Fibroblast of lung (primary cell): ENCODE measurements at places on chromosomes 13 and 19.

DNA sequence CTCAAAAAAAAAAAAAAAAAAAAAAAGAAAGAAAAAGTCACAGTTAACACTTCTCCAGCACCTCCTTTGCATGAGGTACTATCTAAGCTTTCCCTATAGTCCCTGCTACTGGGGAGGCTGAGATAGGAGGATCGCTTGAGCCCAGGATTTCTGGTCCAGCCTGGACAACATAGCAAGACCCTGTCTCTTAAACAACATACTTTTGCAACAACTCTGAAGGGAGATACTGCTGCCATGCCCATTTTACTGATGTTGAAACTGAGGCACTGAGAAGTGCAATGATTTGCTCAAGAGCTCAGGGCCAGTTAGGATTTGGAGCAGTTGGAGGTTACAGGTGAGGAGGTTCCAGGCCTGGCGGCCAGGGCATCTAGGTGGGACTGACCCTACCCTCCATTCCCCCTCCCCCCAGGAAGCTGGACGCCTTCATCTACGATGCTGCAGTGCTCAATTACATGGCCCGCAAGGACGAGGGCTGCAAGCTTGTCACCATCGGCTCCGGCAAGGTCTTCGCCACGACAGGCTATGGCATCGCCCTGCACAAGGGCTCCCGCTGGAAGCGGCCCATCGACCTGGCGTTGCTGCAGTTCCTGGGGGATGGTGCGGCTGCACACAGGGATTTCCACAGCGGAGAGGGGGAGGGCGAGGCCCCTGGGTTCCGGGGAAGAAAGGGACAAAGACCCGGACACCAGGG is 4.3 kb upstream of the GRWD1 start:
- no peak for DNase-seq

- DNase-seq, result peak; percentile 57
Measured at GRCh38 chr13:32548837-32549236, 10.2 kb upstream of the N4BP2L2 start.

DNA sequence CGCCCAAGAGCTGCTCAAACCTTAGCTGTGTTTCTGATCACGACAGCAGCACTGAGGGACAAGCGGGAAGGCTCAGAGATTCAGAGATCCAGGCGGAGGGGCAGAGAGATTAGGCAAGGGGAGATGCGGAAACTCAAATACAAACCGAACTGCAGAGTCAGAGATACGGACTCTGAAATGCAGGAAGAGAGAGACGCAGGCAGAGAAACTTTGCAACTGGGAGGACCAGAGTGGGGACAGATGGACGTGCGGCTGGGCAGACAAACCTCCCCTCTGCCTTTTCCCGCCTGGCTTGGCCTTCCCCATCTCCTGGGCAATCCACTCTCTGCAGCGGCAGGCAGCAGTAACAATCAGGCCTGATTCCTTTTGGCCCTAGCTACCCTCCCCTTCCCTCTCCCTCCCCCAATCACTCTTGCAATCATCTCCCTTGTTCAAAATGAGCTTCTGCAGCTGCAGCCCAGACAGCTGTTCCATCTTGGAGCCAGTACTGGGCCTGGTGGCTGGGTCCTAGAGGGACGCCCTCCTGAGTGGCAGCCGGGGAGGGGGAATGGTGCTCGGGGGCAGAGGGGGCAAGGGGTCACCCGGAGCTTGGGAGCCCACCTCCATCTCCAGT is 29.7 kb downstream of the OLFM2 start:
- no peak for DNase-seq

- DNase-seq, result no peak
Measured at GRCh38 chr19:47113850-47114651, 475 bp upstream of the ZC3H4 start.

DNA sequence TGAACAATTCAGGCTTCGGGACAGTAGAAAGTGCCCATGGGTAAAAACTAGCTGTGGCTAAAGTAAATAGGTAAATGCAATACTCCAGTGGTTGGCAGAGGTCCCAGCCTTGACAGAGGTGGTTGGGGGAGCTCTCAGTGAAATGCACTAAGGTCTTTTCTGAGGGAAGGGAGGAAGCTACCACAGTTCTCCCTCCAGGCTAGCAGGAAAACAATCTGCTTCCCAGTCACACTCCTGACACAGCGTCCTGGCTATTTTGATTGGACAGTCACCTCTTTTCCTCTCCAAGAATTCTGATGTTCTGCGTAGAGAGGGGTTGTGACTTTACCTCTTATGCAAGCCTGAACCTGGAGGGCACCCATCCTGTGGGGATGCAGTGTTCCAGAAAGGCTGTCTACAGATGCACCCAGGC is 128.7 kb downstream of the CYSLTR2 start:
- DNase-seq, result no peak

DNA sequence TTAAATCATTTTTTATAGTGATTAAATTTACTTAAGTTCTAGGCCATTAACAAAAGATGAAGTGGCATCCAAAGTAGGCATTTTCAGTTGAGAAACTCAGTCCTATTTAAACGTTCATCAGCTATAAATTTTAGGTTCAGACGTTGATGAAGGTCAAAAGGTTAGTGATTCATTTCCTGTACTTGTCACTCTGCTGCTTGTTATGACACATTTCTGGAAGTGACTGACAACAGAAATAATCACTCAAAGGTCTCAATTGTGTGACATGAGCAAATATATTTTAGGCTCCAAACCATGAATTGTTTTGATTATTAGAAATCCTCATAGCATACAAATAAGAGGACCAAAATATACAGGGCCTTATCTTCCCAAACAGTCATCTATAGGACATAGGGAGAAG is 10.3 kb upstream of the EDNRB start:
- DNase-seq, result no peak

DNA sequence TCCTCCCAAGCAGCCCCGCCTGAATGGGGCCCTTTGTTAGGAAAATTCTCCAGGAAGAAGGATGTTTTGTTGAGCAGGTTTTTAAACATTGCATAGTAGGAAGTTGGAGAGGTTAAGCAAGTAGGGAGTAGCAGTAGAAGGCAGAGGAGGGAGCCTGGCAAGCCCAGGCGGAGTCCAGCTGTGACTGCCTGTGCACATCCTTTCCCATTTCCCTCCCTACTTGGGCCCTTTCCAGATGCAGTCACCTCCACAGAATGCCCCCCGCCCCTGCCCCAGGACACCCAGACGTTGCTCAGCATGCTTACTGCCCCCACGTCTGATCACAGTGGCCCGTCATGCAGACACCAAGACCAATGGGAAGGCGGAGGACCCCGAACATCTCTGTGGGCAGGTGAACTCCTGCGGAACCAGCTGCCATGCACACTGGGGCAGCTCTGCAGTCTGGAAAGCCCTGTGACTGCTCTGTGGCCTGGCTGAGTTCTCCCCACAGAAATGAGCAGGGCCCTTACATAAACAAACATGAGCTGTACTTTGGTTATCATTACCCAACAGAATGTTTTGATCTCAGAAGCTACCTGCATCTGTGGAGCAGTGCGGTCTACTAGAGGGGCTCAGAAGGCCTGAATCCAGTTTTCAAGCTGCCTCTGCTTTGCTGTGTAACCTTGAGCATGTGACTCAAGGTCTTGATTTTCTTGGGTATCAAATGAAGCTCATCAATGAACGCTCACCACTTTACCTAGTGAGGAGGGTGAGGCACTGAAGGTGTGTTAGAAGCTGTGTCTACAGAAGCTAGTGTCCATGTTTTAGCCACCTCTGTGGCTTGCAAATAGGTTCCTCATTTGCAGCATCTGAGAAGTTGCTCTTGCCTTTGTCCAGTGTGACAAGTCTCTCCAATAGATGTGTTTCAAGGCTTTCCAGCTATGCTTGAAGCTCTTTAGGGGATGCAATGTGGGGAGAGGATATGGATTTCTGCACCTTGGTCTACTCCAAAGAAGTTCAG is 84.2 kb downstream of the TNFRSF19 start:
- peak; percentile 81 for DNase-seq

DNA sequence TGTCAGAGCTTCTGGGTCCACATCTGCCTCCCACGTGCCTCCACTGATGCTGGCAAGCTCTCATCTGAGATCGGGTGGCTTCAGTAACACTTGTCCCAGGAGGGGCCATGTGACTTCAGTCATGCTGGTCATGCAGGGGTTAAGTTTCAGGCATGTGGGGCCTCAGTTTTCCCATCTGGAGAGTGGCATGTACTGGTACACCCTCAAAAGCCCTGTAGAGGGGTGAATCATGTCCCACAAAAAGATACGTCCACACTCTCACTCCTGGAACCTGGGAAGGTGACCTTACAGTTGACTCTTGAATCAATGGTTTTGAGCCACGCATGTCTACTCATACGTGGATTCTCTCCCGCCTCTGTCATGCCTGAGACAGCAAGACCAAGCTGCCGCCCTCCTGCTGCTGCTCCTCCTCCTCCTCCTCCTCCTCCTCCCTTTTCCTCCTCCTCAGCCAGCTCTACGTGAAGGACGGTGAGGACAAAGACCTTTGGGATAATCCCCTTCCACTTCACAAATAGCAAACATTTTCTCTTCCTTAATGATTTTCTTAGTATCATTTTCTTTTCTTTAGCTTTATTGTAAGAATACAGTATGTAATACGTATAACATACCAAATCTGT is 53.7 kb downstream of the COMP start:
- DNase-seq, result no peak

GRCh38 chr19:56120371-56121179 is 520 bp downstream of the ZNF787 start:
- peak; percentile 70 for DNase-seq

DNA sequence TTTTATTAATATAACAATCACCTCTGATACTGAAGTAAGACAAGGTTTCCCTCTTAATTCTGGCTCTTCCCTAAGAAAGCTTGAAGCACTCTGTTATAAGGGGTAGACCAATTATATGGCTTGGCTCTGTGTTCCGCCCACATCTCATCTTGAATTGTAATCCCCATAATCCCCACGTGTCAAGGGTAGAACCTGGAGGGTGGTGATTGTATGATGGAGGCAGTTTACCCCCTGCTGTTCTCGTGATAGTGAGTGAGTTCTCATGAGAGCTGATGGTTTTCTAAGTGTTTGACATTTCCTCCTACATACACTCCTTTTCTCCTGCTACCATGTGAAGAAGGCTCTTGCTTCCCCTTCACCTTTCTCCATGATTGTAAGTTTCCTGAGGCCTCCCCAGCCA is 363.8 kb upstream of the PCDH20 start:
- DNase-seq, result no peak

DNA sequence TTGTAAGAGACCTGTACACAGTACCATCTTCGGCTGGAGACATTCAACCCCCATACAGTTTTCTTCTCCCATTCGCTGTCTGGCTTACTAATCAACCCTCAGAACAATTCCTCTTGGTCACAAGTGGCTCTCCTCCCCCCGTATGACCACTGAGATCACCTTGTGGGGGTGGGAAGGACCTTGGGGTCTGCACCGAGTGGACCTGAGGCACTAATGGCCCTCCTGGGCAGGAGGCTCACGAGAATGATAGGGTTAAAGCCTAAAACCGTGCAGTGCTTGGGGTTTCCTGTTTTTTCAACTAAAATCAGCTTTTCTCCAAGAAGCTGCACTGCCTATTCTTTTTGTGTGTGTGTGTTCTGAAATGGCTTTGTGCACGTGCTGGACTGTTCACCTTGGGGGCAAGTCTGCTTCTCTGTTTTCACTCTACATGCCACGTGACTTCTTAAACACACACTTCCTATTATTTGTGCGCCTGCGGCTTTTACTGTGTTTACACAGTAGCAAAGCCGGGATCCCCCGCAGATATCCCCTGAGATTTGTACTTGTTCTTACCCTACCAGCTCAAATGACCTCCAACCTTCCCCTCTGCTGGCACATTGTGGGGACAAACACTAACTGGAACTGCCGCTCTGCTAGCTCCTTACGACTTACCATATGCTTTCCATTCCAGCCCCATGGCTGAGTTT is 12.3 kb downstream of the RBM26 start:
- DNase-seq, result no peak

- DNase-seq, result no peak
Measured at GRCh38 chr13:99861771-99862170, 109.8 kb downstream of the ZIC5 start.

- DNase-seq, result peak; percentile 30
Measured at GRCh38 chr13:49026851-49027250, 51.1 kb downstream of the FNDC3A start.

GRCh38 chr19:39873385-39873784 is 27.2 kb upstream of the FBL start:
- DNase-seq, result no peak

- DNase-seq, result peak; percentile 41
Measured at GRCh38 chr13:59885076-59885475, 278.7 kb downstream of the DIAPH3 start.

GRCh38 chr19:6572217-6572616 is 18.7 kb downstream of the CD70 start:
- no peak for DNase-seq

GRCh38 chr19:34639491-34640085 is 37.4 kb downstream of the SCGB2B2 start:
- peak; percentile 80 for DNase-seq

DNA sequence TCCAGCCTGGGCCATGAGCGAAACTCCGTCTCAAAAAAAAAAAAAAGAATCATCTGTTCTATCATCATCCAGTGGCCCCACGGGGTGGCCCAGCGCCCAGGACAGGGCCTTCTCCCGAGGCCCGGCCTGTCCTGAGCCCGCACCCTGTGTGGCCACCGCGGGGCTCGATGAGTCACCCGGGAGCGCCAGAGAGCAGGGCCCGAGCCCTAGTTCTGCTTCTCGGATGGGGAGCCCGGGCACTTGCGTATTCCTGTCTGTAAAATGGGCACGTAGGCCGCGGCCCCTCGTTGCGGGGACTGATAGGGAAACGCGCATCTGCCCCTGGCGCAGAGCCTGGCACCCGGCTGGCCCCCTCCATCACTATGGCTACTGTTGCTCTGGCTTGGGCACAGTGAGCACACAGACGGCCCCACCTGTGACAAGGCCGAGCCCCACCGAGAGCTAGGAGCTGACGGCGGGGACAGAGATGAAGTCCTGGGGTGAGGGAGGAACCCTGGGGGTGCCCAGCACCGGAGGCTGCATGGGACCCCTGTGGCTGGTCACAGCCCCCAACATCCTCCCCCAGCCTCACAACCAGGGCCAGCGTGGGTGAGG is 21.3 kb upstream of the UQCR11 start:
- no peak for DNase-seq

GRCh38 chr19:32471095-32471494 is 65.5 kb downstream of the DPY19L3 start:
- DNase-seq, result no peak

- DNase-seq, result no peak
Measured at GRCh38 chr19:45598267-45599001, 3.6 kb downstream of the GPR4 start.

- peak; percentile 32 for DNase-seq
Measured at GRCh38 chr13:81184556-81185265, 843.8 kb upstream of the SPRY2 start.

DNA sequence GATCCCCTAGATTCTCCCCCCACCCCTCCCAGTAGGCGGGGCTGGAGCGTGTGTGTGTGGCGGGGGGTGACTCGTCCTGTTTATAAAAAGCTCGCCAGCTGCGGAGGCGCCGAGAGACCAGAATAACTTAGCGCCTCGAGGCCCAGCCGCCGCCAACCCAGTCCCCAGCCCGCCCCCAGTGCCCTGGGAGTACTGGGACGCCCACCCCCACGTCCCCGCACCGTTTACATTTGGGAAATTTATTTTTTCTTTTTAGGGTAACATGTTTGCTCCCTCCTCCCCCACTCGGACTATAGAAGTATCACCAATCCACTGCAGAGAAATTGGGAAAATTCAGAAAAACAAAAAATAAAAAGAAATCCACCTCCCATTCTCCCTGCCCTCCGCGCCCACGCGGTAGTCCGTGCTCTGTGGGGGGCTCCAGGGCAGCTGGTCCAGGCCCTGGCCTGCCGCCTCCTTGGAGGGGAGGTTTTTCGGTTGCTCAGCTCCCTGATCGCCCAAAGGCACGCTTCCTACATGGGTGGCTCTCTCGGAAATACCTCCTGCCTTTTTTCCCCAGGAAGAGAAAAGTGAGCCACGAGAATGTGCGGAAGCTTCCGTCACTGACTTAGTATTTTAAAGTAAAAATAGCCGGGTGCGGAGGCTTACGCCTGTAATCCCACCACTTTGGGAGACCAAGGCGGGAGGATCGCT is 1.5 kb upstream of the RAB3A start:
- peak; percentile 74 for DNase-seq
